ENCODE measurements at places on chromosomes 13 and 19.

DNA sequence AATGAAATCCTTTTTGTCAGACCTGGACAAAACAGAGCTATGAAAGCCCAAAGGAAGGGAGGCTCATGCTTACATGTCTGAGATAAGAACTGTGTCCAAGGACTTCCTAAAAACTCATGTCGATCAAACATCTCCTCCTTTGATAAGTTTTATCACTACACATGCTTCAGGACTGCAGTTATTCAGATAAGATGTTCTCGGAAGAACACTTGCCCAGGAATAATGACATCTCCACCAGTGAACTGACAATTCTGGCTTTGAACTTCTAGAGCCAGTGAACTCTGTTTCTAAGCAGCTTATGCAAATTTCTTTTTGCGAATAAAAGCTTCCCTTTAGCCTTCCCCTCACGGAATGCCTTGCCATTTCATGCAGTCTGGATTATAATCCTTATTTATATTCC lies 561.6 kb downstream of the TBC1D4 start:
- peak; percentile 92 for DNase-seq

DNA sequence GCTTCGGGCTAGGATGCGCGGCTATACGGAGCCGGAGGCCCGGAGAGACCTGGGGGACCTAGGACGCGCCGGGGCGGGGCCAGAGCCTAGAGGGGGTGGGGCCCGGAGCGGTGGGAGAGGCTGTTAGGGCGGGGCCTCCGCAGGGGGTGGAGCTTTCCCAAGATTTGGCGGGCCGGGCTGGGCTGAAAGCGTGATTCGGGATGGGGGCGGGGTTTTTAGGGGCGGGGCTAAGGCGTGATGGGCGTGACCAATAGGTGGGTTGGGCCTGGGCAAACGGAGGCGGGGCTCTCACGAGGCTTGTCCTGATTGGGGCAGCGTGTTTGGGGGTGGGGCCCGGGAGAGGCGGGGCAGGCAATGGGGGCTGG lies 439 bp downstream of the RAB11B start:
- peak; percentile 90 for DNase-seq

GRCh38 chr13:113554333-113554700 lies 30.2 kb upstream of the TFDP1 start:
- DNase-seq = no peak

GRCh38 chr19:33683881-33684537 lies 62.3 kb downstream of the CHST8 start:
- peak; percentile 4 for DNase-seq

Data from hematopoietic multipotent progenitor cell treated with erythropoietin and hydrocortisone succinate and interleukin-3 and kit ligand, for 8 days (in vitro differentiated cells).